ENCODE measurements at places on chromosomes 1 and 21.

- no peak for DNase-seq
These were observed 11.6 kb downstream of the MED18 start for GRCh38 chr1:28340221-28340974.

GRCh38 chr21:45492765-45493164 is 49.5 kb downstream of the SLC19A1 start:
- DNase-seq: no peak

DNA sequence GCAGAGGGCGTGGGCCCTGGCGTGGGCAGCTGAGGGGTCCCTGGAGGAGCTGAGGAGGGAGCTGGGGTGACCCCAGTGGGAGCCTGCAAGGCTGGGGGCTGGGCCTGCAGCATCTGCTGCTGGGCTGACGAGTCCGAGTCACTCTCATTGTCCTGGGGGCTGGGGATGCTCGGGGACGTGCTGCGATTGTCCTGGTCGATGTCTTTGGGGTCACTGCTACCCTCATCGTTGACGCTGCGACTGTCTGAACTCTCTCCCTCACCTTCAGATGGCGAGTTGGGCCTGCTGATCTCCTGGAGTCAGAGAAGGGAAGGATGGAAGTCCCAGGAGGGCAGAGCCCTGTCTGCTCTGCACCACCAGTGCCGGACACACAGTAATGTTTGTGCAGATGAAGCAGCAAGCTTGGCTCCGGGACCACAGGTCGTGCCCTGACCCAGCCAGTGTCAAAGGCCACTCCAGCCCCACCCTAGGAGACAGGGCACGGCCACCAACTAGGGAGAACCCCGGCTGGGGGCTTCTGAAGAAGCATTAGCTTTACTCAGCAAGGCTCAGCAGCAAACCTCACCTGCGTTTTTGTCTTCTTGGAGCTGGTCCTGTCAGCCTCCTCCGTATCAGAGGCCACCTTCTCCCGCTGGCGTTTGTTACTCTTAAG is 43.4 kb downstream of the SLC45A1 start:
- DNase-seq: no peak

- DNase-seq: no peak
These were observed 416.3 kb upstream of the USP24 start for GRCh38 chr1:55631509-55631908.

- DNase-seq: no peak
These were observed 265.8 kb downstream of the LRRC7 start for GRCh38 chr1:69833536-69833935.

DNA sequence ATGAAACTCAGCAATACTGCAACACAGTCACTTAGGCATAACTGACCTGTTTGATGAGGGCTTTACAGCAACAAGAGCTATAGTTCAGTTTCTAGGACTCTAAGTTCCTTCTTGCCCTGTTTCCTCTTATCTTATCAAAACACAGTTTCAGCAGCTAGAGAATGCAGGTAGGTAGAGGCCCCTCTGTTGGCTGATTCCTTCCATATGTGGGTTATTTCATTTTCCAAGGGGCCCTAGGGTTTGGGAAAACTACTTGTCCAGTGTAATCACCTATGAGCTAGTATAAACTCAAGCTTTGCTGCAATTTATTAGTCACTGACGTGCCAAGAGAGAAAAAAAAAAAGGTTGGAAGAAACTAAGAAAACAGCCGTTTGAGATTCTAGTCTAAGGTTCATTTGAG is 607.7 kb upstream of the USP24 start:
- DNase-seq: no peak

Measured in stimulated activated effector memory CD8-positive, alpha-beta T cell treated with anti-CD3 and anti-CD28 coated beads, Interleukin-12 subunit alpha, Interleukin-12 subunit beta, amount 100 ng/mL, for 72 hours (primary cell).